ENCODE measurements at places on chromosomes 6 and 20. TPM values are rescaled to one million over a fixed set of nuclear protein-coding genes. Genes with fewer than 3 reads are reported as not detected.
A peak's percentile ranks its signal among the peaks of the same experiment; 100 is the strongest.

DNA sequence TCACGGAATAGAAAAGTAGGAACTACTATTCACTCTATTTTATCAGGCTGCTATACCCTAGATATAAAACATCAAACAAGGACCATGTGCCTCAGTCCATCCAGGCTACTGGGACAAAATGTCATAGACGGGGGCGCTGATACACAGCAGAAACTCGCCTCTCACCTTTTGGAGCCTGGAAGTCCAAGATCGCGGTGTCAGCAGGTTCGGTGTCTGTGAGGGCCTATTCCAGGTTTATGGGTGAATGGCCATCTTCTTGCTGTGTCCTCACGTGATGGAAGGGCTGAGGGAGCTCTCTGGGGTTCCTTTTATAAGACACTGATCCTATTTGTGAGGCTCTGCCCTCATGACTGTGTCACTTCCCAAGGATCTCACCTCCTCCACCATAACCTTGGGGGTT lies 89.5 kb downstream of the DLL1 start:
- no peaks in the 10 kb centered on the region for H3K4me1 ChIP-seq
- H3K27me3 ChIP-seq: no peaks in the 10 kb centered on the region
- H3K4me3 ChIP-seq: no peak overlapping the region

- DNase-seq: no peak
- H3K27ac ChIP-seq: no peak overlapping the region
- no peaks in the 10 kb centered on the region for H3K36me3 ChIP-seq
- H3K4me1 ChIP-seq: no peaks in the 10 kb centered on the region
Measured at GRCh38 chr6:82573254-82573972, 209.8 kb downstream of the TPBG start.

HEBP2 gene
- total RNA-seq: 85.8 TPM

RPS6KA2 gene
- 23.8 TPM for total RNA-seq

DNA sequence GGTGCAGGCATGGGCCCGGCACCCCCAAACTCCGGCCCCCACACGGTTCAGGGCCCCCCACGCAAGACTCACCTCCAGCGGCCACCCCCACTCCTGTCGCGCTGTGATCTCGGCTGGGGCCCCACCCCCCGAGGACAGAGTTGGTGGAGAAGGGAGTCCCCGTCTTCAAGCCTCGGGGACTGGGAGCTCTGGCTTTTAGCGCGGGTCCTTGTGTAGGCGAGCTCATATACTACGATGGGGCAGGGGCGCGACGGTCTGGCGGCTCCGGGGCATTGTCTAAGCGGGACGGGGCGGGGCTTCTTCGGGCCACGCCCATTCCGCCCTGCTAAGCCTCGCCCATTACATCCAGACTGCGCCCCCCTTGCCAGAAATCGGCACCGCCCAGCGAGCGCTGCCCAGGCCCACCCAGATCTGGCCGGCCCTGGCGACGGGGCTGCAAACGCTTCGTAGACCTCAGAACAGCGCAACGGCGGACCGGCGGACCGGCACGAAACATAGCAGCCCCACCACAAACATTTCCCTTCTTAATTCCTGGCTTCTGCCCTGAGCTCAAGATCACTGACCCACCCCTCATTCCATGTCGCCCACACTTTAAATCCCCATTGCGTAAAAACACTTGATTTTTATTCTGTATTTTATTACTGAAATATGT lies 1.0 kb upstream of the DDAH2 start:
- H3K27ac ChIP-seq: peak overlapping the region; percentile 89
- peak; percentile 94 for DNase-seq
- H3K4me1 ChIP-seq: peaks cover 17% of the 10 kb centered on the region

FAM229B gene
- total RNA-seq: 13.2 TPM
